ENCODE measurements at places on chromosomes 12 and 14.
A peak's percentile ranks its signal among the peaks of the same experiment; 100 is the strongest.

DNA sequence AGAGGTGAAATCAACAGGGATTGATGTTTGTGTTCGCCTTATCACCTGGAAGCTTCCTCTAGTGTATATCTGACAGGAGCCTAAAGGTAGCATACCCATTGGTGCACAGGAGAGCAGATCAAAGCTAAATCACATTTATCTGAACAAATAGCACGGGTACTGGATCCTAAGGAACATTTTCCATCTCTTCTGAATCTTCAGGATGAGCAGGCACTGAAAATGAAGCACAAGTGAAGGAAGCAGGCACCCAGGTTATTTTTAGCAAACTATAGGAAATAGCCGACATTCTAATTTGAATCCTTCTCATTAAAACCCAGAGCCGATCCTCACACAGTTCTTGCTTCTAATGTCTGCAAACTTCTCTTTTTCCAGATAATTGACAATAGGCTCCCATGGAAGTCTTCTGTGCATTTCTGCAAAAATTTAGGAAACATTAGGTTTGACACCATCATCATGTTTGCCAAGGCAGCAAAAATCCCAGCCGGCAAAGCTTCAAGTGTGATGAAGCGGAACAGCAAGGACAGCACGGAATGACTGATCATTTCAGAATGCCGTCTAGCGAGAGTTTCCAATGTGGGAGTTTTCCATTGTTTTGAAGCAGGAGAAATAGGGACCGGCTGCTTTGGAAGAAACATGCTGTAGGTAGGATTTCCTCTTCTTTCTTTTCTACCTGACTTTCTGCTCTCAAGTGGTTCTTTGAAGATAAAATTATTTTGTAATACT, 24.3 kb upstream of the RGS6 start:
- no peak for DNase-seq

- DNase-seq: no peak
These were observed 52.2 kb downstream of the GOLGA5 start for GRCh38 chr14:92846162-92846897.

GRCh38 chr12:93602897-93603668, 30.6 kb downstream of the SOCS2 start:
- DNase-seq: no peak

GRCh38 chr14:37594971-37595808, at the start of the genes FOXA1 and TTC6:
Gene FOXA1 (minus strand): TSS chr14:37595249. CDS start chr14:37594972, 277 bp downstream.
Gene TTC6 (plus strand): TSS chr14:37595629. CDS start chr14:37622065, 26,436 bp downstream.
- no peak for DNase-seq

GRCh38 chr12:19529951-19530636, 90.8 kb downstream of the AEBP2 start:
- DNase-seq: no peak

DNA sequence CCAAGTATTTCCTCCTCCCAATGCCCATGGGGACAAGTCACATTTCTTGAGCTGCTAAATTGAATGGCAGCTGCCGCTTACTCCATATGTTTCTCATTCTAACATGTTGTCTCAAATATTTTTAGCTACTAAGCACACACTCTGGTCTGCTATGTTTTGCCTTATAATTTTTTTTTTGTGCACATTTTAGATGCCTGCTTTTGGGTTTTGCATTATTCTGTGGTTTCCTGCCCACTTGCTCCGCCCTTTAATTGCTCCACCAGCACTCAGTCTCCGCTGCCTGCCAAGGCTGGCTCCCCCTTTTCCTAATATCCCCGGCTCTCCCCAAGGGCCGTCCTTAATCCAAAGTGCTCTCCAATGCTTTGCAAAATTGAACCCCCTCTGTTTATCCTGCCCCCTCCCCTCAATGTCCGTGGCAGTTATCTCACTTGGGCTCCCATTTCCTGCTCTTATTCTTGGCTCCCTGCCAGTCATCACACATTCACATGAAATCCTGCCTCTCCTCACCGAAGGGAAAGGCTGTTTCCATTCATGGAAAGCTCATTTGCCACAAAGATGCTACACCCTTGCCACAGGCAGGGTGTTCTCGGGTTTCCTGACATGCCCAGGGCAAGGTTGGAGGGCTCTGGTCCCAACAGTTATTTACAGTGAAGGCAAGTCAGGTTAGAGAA, 79.4 kb downstream of the C12orf75 start:
- no peak for DNase-seq

GRCh38 chr12:32033406-32033805, 73.2 kb upstream of the BICD1 start:
- DNase-seq: no peak

GRCh38 chr12:21992823-21993222, 51.6 kb upstream of the ABCC9 start:
- DNase-seq: peak; percentile 27

DNA sequence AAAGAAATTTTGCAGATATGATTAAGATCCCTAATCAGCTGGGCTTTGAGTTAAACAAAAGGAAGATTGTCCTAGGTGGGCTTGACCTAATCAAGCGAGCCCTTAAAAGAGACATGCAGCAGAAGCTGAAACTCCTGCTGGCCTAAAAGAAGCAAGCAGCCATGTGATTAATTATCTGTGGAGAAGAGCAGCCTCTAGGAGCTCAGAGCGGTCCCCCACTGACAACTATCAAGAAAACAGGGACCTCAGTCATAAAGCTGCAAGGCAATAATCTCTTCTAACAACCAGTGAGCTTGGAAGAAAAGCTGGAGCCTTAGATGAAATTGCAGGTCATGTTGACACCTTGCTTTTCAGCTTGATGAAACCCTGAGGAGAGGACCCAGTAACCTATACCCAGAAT, 288.9 kb upstream of the CLEC14A start:
- no peak for DNase-seq

GRCh38 chr12:64010069-64010686, 165.7 kb downstream of the SRGAP1 start:
- no peak for DNase-seq

DNA sequence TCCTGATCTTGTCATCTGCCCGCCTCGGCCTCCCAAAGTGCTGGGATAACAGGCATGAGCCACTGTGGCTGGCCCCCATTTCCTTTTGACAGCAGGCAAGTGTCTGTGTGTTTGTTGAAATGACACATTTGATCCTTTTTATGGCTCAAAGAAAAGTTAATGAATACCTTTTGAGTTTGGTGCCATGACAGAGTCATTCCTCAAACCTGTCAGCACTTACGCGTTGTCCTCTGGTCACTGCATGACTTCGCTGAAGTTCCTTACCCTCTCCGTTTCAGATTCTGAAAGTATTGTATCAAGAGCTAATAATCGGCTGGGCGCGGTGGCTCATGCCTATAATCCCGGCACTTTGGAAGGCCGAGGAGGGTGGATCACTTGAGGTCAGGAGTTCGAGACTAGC, 32.4 kb downstream of the NEMF start:
- DNase-seq: no peak

DNA sequence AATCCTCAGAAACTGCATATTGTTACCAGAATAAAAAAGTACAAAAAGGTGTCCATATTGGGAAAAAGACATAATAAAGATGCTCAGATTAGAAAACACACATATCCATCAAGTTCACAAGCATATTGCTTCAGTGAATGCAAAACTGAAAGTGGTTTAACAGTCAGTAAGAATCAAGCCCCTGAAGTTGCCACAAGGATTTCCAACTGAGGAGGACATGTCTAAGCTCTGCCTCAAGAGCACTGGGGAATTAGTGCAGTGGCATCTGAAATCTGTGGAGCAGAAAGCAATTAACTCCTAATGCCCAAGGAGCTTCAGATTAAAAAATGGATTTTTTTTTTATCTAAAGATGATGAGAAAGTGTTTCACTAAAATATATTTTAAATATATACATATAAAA, 113.2 kb downstream of the DENND5B start:
- DNase-seq: no peak

GRCh38 chr14:74786796-74787315, 23.7 kb downstream of the YLPM1 start:
- no peak for DNase-seq

- DNase-seq: no peak
These were observed 77.3 kb downstream of the DRAM1 start for GRCh38 chr12:101954676-101955075.

GRCh38 chr12:121288986-121289385, 7.5 kb downstream of the CAMKK2 start:
- no peak for DNase-seq

DNA sequence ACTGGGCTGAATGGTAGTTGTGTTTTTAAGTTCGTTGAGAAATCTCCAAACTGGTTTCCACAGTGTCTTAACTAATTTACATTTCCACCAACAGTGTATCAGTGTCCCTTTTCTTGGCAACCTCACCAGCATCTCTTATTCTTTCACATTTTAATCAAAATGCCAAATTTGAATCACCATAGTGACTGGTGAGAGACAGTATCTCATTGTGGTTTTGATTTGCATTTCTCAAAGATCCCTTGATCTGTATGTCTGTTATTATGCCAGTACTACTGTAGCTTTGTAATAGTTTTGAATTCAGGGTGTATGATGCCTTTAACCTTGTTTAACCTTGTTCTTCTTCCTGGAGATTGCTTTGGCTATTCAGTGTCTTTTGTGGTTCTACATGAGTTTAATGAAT, 2.2 kb upstream of the EIF2S3B start:
- no peak for DNase-seq

DNA sequence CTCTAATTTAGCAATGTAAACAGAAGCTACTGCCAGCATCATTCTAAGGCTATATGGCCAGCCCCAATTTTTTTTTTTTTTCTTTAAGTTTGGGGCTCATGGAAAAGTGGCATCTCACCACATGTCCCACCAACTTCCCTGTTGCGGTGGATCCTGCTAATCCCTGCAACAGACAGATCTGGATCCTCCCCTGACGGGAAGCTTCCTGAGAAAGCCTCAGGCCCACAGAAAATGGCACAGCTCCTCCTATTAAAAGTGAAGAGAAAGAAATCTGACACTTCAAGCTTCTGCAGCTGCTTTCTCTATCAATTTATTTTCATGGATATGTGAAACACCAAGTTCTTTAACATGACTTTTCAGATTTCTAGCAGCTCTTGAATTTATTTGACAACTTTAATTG, 433.8 kb upstream of the DCN start:
- DNase-seq: no peak
